ENCODE measurements at places on chromosomes 16 and 17.

DNA sequence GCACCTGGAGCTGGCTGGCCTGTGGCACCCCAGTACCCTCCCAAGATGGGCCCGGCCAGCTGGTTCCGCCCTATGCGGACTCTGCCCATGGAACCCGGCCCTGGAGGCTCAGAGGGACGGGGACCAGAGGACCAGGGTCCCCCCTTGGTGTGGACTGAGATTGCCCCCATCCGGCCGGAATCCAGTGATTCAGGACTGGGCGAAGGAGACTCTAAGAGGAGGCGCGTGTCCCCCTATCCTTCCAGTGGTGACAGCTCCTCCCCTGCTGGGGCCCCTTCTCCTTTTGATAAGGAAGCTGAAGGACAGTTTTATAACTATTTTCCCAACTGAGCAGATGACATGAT lies 12.0 kb downstream of the TBX21 start:
- DNase-seq, result no peak

- no peak for DNase-seq
Observed at GRCh38 chr16:49354101-49354500, 19.5 kb upstream of the C16orf78 start.

GRCh38 chr17:27630607-27631410 lies at the start of gene LGALS9:
TSS of gene LGALS9 (plus strand) at chr17:27631188. CDS start at chr17:27631266, 78 bp downstream.
- no peak for DNase-seq

DNA sequence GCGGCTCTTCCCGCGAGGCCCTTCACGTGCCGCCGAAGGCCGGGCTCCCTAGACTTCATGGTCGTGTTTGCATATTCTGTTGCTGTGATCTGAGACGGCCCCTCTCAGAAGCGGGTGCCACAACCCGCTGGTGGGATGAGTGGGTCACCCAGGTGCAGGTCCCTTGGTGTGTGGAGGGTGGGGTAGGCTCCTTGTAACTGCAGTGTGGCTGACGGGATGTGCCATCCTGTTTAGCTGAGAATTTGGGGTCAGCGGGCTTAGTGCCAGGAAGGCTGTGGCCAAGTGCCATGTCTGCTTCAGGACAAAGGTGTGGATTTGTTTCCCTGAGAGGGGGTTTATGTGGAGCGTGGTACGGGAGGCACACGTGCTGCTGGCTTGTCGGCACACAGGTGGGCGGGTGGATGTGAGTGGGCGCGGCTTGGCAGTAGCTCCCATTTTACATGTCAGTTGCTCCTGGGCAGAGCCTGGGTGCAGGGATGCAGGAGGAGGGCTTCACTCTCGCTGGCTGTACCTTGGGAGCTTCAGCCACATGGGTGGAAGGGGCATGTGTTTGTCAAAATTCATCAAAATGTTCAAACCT lies 9.2 kb upstream of the WFIKKN1 start:
- DNase-seq, result no peak

DNA sequence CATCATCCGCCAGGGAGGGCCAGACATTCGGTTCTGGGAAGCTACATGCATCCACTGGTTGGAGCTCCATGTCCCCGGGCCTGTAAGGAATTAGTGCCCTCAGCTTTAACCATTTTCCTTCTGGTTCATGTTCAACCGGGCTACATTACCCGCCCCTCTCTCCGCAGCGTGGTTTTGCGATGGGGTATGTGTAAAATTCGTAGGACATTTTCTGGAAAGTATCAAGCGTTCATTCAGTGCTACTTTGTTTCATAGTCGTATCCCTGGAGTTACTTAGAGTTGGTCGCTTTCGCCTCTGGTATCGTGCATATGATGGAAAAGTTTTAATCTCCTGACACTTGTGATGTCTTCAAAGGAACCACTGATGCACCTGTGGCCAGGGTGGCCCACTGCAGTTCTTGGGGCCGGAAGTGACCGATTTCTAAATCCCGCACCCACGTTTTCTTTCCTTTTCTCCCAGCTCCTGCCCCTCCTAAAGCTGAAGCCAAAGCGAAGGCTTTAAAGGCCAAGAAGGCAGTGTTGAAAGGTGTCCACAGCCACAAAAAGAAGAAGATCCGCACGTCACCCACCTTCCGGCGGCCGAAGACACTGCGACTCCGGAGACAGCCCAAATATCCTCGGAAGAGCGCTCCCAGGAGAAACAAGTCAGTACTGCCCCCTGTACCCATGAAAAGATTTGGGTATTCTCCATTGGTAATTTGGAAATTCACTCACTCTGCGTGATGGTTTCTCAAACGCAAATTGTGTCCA lies 637 bp downstream of the RPL23A start:
- DNase-seq, result no peak

DNA sequence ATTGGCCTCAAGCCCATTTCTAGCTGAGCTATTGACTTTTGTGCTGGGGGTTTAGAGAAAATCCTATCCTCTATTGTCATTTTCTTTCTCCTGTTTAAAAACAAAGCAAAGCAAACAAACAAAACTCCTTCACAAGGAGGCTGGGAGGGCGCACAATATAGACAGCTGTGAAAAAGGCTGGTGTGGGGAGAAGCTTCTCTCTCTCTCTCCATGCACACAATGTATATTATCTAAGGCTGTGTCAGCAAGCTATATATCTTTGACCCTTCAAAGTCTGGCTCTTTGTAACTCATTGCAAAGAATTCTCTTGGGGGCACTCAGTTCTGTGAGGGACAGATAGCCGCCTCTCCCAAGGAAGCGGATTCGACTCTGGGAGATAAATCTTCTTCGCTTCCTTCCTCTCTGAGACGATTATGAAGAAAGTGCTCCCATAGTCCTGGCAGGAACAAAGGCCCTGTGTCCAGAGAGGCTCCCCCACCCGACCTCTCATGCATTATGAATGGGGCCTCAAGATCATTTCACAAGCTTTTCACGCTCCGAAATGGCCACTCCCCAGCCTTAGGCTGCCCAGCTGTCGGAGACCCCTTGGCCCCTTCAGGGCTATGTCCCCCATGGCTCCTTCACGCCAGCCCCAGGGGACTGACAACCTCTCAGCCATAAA lies 33.2 kb upstream of the MEAK7 start:
- DNase-seq, result no peak

DNA sequence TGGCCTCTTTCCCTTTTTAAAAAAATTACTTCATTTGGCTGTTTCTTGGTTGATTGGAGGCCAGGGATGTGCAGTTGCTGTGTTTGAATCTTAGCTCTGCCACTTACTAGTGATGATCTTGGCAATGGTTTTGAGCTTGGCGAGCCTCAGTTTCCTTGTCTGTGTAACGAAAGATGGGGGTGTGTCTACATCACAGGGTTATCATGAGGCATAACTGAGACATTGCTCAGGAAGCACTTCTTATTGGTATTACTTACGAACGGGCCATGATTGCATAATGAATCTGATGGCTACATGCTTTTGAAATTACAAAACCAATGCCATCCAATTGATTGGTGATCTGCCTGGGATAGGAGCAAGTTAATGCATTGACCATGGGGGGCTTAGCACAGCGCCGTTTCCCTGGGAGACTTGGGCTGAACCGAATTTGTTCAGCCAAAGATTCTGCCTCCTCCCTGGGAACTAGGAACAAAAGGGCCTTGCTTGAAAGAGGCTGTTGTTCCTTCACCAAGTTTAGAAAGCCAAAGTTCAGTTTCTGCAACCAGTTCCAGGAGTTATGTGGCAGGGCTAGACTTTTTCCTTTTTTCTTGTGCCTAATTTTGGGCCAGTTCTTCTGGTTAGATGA lies 21.9 kb downstream of the CMIP start:
- DNase-seq, result no peak

DNA sequence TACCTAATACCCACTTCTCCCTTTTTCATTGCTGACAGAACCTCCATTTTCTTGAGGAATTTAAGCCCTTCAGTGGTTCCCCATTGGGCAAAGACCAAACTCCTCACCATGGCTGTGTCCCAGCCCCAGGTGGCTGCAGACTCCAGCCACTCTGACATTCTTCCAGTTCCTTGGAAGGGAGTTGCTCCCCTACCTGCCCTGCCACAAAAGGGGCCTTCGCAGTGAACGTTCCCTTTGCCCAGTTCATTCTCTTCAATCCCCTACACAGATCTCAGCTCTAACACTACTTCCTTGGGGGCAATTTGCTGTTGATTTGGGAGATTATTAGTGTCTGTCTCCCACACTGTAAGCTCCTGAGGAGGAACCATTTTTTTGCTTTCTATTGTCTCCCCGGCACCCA lies 3.2 kb upstream of the AKTIP start:
- no peak for DNase-seq

DNA sequence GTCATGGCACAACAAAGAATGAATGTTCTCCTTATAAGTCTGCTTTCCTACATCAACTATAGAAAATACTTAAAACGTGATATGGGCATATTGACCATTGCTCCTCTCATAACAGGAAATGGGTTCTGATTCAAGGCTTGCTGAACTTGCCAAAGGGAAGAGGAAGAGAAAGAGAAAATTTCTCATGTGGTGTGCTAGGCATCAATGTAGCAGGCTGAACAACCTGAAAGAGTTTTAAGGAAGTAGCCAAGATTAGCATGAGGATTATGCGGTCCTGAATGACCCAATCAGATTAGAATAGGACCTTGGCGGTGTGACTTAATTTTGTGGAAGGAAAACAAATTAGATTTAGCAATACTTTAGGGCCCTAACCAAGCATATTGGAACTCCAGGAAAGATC lies 617.7 kb upstream of the CDH11 start:
- DNase-seq, result no peak

DNA sequence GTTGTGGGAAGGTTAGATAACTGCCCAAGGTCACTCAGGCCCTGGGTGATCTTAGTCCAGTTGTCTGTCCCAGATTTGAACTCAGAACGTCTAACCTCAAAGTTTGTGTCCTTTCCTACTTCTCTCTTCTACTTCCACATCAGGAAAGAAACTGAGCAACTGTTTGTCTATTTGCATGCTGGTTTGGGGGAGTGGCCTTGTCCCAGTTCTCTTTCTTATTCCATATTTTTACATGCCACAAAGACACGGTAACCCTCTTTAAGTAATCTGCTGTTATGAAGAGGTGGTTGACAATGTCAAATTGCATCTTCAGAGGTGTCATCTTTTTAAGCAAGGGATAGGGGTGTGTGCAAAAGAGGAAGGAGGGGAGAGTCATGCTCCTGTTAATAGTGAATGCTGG lies 432.5 kb downstream of the HS3ST3B1 start:
- DNase-seq, result no peak

GRCh38 chr17:63701456-63701820 lies 1.5 kb upstream of the LIMD2 start:
- no peak for DNase-seq

DNA sequence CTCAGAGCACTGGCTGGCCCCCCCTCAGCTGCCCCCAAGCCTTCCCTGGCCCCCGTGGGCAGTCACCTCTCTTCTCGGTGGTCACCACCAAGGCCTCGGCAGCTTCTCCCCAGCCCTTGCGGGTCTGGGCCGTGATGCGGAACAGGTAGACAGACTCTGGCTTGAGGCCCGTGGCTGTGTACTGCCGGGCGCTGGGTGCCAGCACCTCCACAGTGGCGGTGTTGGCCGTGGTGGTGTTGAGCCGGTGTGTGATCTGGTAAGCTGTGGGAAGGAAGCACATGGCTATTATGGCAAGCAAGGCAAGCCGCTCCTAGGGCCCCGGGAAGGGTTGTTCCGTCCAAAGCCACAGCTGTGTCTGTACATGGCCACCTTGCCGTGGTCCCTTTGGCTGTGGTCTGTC lies 78.4 kb upstream of the CDC42EP4 start:
- no peak for DNase-seq

GRCh38 chr17:50155115-50155819 lies 4.8 kb upstream of the PPP1R9B start:
- no peak for DNase-seq

DNA sequence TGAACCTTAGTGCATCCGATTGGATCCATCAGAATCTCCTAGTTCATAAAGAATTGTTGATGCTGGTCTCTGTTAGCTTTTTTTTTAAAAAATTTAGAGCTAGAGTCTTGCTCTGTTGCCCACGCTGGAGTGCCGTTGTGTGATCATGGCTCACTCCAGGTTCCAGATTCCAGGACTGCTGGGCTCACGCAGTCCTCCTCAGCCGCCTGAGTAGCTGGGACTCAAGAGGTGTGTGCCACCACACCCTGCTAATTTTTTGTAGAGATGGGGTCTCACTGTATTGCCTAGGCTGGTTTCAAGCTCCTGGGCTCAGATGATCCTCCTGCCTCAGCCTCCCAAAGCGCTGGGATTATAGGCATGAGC lies 8.0 kb downstream of the TCF25 start:
- no peak for DNase-seq

DNA sequence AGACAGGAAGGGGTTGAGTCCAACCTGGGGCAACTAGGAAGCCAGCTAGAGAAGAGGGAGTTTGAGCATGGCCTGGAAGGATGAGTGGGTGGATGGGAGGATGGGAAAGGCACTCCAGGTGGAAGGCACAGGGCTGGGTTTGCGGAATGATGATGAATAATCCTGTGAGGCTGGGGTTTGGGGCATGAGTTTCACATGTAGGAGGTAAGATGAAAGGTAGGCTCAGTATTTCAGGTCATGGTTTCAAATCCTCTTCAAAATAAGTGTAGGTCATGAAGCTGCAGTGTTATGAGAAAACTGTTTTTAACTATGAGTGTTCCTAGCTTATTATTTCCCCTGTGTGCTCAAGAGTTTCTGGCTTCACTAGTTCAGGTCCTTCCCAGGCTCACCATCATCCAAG lies 130.3 kb downstream of the SKAP1 start:
- DNase-seq, result no peak

DNA sequence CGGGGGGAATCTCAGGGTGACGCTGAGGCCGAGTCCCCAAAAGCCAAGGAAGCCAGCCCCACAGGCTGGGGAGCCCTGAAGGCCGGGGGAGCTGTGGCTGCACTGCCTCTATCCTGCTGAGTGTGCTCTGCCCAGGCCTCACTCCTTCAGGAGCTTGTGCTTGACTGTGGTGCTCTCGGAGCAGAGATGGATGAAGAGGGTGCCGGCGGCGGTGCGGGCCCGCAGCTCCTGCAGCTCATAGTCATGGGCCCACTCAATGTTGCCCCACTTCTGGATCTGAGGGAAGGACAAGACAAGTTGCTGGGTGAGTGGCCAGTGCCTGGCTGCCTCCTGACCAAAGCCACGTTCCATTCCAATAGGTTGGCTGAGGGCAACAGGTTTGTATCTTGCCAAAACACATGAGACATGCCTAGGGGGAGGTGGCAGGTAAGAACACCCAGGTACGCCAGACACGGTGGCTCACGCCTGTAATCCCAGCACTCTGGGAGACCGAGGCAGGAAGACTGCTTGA lies 20.5 kb downstream of the ATPAF2 start:
- DNase-seq, result no peak

GRCh38 chr16:14131774-14132695 lies 60.9 kb downstream of the MRTFB start:
- no peak for DNase-seq

GRCh38 chr17:43878260-43879175 lies 28.8 kb downstream of the MPP2 start:
- DNase-seq, result peak; percentile 58

- DNase-seq, result no peak
Observed at GRCh38 chr17:29597361-29598172, 4.6 kb downstream of the ANKRD13B start.

DNA sequence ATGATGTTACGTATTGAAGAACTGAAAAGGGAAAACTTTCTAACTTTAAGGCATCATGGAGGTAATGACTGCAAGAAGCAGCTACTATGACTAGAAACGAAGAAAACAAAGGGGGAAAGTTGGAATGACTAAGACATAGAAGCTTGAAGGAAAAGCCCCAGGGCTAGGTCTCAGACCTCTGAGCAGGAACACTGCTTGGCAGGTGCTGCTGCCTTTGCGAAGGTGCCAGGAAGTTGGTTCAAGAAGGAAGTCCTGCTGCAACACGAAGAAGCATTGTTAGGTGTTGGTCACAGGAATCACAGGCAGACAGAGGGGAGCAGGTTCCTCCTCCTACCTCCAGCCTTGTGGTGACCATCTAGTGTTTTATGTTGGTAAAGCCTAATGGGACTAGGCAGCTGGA lies 48.1 kb upstream of the HS3ST4 start:
- no peak for DNase-seq

Data from stimulated activated CD8-positive, alpha-beta memory T cell treated with anti-CD3 and anti-CD28 coated beads, Interleukin-15, amount 100 ng/mL, for 24 hours (primary cell).